ENCODE measurements at places on chromosomes 6 and 20.

GRCh38 chr6:31897612-31898382, at the start of gene EHMT2:
Gene EHMT2 (minus strand): TSS chr6:31897698. CDS start chr6:31897677, 21 bp downstream.
- DNase-seq = peak; percentile 85

DNA sequence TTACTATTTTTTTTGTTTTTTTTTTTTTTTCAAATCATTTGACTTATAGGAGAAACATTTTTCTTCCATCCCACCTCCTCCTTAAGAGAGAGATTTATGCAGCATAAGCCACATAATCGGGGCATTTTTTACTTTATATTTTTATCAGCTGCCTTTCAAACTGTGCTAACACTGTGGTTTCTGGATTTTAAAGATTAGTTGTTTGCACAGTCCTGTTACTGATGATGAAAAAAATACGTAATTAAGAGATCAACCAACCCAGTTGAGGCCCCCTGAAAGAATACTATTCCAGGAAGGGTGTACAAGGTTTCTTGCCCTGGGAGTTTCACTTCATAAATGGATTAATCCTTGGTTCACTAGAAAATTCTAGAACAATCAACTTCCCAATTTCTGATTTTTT, 68.3 kb downstream of the MMS22L start:
- DNase-seq = no peak

DNA sequence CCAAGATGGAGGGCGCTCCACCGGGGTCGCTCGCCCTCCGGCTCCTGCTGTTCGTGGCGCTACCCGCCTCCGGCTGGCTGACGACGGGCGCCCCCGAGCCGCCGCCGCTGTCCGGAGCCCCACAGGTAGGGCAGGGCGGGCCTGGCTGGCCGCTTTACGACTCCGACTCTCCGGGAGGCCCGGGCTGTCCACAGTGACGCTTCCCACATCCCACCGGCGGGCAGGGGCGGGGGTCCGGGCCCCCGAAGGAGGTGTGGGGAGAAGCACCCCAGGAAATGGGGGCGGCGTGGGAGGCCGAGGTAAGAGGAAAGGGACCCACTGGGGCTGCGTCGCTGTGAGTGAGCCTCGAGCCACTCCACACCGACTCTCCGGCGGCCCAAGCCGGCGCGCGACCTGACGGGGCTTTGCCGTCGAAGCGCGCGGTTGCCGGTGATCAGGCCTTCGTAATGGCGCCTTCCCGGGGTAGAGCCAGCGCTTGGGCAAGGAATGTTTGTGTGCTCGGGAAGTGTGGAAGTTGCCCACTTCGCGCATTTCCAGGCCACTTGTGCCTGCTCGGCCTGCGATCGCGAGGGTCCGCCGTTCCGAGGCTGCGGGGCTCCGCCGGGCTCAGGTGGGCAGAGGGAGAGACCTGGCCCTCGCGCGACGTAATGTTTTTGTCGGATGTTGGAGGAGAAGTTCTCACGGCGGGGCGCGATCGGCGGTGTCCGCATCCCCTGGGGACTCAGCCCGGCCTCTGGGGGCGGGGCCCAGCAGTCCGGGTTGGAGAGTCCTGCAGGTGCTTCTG, 427 bp downstream of the GINM1 start:
- DNase-seq = peak; percentile 64

DNA sequence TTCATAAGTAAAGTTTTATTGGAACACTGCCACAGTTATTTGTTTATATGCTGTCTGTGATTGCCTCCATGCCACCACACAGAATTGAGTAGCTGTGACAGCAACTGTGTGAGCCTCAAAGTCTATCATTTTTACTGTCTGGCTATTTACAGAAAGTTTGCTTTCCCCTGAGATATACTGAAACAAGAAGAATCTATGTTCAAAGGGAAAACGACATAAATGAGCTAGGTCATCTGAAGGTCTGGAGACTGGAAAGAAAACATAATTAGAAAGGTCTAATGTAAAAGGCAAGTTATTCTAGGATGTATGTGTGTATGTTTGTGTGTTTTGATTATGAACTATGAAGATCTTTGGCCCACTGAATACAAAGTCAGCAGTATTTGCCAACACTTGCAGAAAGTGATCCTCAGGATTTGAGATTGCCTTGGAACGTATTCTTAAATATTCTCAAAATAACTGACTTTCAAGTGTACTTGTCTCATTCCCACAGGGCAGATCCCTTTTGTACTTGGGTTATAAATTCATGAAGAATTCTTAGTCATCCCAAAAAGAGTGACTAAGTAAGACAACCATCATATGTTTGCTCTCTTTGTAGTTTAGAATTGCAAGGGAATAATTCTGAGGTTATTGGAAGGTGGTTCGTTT, 677.7 kb downstream of the DOK5 start:
- no peak for DNase-seq

GRCh38 chr20:25033265-25033923, 24.5 kb downstream of the ACSS1 start:
- DNase-seq = no peak

- no peak for DNase-seq
These were observed 47.3 kb downstream of the ATP9A start for GRCh38 chr20:51720854-51721253.

GRCh38 chr6:147067184-147067583, 137.0 kb upstream of the STXBP5 start:
- DNase-seq = no peak

GRCh38 chr20:574297-574942, 30.8 kb upstream of the CSNK2A1 start:
- DNase-seq = no peak

- DNase-seq = no peak
These were observed 80.2 kb downstream of the SYTL3 start for GRCh38 chr6:158729906-158730540.

DNA sequence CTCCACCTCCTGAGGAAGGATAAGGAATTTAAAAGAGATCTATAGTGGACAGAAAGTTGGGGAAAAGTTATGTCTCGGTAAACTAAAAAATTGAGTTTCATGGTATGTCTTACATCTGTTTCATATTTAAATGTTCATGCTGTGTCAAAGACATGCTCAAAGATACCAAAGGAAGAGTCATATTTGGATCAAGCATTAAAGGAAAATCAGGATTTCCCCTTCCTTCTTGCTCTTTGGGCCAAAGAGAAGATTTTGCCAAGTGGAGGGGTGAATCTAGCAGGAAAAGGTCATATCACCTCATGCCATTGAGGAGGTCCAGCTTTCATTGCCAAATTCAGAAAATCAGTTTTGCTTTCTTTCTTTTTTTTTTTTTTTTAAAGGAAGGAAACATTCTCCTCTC, 192.4 kb downstream of the OGFRL1 start:
- no peak for DNase-seq

DNA sequence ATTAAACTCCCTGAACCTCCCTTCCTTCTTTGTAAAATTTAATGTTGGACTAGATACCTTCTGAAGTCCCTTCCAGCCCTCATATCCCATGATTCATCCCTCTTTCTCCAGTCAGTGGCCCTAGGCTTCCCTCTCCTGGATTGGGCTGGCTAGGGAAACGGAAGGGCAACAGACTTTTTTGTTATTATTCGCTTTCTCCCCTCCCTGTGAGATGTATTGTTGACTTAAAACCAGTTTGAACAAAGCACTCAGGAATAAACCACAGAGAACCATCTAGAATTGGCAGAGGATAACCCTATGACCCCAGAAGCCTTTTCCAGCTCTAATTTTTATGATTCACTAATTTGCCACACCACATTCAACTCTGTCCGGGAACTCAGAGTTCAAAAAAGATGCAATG, 239.7 kb upstream of the SUPT3H start:
- no peak for DNase-seq

- DNase-seq = no peak
These were observed 4.5 kb downstream of the LPIN3 start for GRCh38 chr20:41344938-41345728.

- DNase-seq = peak; percentile 27
These were observed 31.5 kb downstream of the CFAP61 start for GRCh38 chr20:20083807-20084206.

DNA sequence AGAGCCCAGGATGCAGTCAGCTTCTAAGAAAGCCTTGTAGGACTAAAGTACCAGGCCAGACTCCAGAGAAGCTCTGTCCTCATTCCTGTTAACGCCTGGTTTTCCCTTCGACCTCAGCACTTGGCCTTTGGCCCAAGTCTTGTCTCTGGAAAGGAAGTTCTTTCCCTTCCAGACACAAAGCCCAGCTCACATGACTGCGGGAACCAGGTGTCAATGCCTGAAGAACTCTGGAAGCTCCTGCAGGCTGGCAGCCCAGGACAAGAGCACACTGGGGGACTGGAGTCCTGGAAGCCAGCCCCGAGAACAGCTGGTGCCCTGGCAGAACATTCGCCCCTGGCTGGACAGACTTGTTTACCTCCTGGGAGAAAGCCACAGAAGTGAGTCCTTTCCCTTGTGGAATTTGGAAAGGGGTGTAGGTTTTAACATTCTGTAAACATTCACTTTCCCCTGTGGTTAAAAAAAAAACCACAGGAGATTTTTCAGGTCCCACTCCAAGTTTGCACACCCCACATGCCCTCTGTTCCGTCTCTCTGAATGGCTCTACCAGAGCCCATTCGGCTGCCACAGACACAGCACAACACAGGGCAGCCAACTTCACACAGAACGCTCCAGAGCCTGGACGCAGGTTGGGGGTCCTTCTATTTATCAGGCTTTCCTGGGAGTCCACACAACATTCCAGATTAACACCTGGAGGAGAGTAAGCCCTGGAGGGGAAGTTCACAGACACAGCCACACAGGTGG, 18.1 kb downstream of the ACSS1 start:
- DNase-seq = no peak

DNA sequence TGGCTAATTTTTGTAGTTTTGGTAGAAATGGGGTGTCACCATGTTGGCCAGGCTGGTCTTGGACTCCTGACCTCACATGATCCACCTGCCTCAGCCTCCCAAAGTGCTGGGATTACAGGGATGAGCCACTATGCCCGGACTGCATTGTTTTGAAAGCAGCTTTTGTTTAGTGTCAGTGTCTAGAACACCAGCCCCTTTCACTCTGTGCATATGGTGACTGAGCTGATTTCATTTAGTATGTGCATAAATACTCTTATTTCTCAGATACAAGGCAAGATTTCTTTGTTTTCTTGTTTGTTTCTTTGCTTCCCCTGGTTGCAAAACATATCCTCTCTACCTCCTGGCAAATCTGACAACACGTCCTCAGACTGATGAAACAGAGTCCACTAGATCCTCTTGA, 152.8 kb upstream of the CHD6 start:
- no peak for DNase-seq

DNA sequence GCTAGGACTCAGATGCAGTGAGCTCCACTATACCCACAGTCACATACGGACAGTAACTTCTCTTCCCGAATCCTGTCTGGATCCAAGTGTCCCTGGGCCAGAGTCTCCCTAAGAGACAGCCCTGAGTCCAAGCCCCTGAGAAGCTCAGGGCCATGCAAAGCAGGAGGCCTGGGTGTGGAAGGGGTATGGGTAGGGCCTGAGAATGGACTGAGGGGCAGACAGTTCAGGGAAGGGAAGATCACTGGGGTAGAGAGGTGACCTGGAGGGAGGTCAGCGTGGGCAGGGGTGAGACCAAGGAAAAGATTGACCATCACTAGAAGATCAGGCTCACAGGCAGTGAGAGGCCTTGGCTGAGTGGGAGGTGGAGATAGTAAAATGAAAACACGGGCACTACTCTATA, 8.8 kb downstream of the RPS6KA2 start:
- no peak for DNase-seq

GRCh38 chr6:146287691-146288369, 255.8 kb upstream of the RAB32 start:
- no peak for DNase-seq

- peak; percentile 43 for DNase-seq
These were observed at the start of gene STXBP5 for GRCh38 chr6:147204060-147204785. Gene STXBP5 (plus strand): TSS chr6:147204417. CDS start chr6:147204533, 116 bp downstream.

GRCh38 chr6:35185302-35185681, 28.5 kb upstream of the SCUBE3 start:
- DNase-seq = no peak

- DNase-seq = no peak
These were observed 31.2 kb upstream of the MAPK13 start for GRCh38 chr6:36098920-36099647.

- DNase-seq = no peak
These were observed 73.6 kb upstream of the RIPOR2 start for GRCh38 chr6:25009393-25009710.

GRCh38 chr20:52465991-52466390, 274.4 kb upstream of the ZFP64 start:
- DNase-seq = no peak

- no peak for DNase-seq
These were observed 222.0 kb upstream of the SGK1 start for GRCh38 chr6:134539865-134540323.

DNA sequence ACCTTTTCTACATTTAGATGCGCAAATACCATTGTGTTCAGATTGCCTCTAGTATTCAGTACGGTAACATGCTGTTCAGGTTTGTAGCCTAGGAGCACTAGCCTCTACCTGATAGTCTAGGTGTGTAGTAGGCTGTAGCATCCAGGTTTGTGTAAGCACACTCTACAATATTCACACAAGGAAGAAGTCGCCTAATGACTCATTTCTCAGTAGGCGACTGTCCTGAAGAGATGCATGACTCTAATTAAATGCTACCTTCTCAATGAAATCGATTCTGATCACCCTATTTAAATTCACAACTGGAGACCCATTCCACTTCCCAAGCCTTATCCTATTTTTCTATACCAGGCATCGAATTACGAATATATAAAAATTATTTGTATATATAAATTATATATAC, 1.3 kb downstream of the MCUR1 start:
- DNase-seq = no peak

DNA sequence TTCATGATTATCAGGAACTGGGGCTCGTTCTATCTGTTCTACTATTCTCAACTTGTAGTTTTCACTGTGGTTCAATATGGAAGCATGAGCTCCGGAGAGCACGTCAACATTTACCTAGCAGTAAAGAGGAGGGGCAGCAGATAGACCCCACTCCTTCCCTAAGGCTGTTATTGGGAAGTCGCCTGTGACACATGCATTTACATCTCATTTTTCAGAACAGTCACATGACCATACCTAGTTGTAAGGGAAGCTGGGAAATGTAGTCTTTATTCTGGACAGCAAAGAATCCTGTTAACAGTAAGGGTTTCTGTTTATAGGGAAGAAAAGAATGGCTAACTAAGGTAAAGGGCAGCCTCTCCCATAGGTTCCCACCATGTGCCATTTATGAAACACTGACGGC, 158.3 kb downstream of the ZFP64 start:
- no peak for DNase-seq

GRCh38 chr20:42130810-42131596, 512.8 kb upstream of the CHD6 start:
- DNase-seq = no peak

DNA sequence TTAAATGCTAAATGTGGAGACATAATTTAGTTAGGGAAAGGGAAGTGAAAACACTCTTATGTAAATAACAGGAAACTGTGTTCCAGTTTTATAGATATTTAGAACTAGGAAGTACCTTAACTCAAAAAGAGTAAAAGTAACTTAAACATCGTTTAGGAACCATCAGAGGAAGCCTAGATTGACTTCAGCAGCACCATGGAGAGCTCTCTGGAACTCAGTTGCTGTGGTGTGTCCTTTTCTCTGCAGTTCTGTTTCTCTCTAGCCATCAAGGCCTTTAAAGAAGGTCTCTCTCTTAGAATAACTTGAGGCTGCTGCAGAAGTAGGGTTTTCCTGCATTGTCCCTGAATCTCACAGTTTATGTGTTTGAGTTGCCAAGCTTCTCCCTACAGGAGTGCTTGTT, 26.9 kb downstream of the CLVS2 start:
- no peak for DNase-seq

Measured in germinal center (tissue), 1 donor.